ENCODE measurements at places on chromosomes 6 and 20.

- DNase-seq: no peak
These were observed 182.7 kb upstream of the OLIG3 start for GRCh38 chr6:137676888-137677287.

DNA sequence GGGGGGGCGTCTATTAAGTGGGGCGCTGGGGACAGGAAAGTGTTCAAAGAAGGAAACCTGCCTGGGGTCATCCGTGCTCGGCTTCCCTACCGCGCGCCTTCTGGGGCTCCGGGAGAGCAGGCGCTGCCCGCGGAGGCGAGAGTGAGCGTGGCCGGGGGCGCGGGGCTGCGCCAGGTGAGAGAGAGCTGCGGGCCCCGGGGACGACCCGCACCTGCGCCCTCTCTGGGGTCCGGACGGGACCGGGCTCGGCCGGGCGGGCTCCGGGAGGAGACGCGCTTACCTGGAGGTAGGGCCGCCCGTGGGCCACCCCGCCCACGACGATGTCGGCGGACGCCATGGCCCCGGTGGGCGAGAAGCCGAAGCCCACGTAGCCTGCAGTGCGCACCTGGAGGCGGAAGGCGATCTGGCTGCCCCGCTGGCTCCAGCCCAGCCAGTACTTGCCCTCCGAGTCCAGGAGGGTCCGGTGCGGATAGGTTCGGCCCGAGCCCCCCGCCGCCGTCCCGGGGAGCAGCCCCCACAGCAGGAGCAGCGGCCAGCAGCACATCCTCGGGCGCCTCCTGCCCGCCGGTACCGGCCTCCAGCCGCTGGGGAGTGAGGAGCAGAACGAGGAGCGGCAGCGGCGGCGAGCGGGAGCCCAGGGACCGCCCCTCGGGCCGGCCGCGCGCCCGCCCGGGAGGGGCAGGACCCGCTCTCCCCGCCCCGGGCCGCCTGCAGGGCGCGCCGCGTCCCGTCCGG, at the start of gene MOXD1:
TSS of gene MOXD1 (minus strand) at position 593 of the 735 bp plus-strand sequence. CDS start at position 544, 49 bp downstream.
- no peak for DNase-seq

DNA sequence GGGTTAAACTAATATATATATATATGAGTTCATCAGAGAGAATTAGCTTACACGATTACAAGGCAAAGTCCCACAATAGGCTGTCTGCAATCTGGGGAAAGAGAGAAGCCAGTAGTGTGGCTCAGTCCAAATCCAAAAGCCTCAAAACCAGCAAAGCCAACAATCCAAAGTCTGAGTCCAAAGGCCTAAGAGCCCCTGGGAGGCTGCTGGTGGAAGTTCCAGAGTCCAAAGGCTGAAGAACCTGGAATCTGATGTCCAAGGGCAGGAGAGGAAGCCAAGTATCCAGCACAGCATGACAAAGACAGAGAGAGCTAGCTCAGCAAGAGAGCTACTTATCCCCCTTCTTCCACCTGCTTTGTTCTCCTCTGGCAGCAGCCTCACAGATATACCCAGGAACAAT, 274.7 kb upstream of the ID4 start:
- no peak for DNase-seq

- DNase-seq: no peak
These were observed 45.6 kb upstream of the SMLR1 start for GRCh38 chr6:130781557-130781956.

GRCh38 chr6:169654598-169655391, 47.0 kb downstream of the WDR27 start:
- DNase-seq: no peak

DNA sequence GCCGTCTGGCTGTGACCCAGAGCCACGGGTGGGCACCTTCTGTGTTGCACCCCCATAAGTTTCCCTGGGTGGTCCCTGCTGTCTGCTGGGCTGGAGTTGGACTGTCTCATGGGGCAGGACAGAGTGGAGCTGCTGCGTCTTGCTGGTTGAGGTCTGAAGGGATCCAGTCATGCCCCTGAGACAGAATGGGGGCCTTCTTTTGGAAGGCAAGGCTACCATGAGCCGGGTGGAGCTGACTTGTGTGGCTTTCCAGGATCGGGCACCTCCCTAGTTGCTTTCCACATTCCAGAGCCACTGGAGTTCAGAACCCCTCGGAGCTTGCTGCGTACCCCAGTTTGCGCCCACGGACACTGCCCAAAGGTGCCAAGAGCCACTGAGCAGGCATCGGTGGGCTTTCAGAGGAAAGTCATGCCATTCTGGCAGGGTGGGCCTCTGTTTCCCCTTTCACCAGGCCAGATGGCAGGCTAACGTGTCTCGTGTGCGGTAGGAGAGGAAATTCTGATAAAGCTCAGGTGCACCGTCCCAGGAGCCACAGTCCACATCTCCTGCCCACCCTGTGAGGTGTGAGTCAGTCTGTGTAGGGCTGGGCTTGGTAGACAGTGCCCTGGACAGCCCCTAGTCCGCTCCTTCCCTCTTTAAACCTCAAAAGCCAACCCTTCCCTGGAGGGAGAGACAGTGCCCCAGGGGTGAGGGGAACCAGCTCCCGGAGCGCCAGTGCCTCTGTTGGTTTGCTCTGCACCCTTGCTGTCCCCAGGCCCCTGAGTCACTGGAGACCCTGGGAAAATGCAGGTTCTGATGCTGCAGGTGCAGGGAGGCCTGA, 125.3 kb downstream of the SYCP2 start:
- DNase-seq: peak; percentile 74

DNA sequence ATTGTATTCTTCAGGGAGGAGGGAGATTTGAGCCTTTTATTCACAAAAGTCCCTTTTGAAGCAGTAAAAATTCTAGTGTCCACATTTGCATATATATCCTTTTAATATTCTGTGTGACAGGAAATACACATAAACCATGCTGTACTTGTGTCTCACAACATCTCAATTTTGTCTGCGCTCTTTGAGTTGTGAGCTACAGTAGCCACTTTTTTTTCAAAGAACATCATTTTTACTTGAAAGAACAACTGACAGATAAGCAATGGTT, 21.3 kb downstream of the LMBRD1 start:
- no peak for DNase-seq

DNA sequence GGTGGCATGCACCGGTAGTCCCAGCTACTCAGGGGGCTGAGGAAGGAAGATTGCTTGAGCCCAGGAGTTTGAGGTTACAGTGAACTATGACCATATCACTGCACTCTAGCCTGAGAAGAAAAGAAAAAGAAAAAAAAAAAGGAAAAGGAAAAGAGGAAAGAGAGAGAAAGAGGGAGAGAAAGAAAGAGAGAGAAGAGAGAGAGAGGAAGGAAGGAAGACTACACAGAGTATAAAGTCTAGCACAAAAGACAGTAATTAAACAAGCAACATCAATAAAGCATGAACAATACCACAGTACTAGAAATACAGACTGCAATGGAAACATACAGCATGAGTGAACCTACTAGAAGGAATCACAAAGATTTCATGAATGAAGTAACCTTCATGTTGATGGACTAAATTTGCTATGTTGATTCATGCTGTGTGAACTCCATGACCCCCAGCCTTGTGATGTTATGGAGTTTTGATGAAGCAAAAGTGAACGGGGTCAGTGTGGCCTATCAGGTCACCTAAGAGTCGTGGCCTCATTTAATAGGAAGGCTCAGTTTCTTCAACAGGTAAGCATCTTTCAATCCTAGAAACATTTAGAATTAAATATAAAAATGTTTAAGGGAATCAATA, 57.6 kb downstream of the NUDT3 start:
- no peak for DNase-seq

DNA sequence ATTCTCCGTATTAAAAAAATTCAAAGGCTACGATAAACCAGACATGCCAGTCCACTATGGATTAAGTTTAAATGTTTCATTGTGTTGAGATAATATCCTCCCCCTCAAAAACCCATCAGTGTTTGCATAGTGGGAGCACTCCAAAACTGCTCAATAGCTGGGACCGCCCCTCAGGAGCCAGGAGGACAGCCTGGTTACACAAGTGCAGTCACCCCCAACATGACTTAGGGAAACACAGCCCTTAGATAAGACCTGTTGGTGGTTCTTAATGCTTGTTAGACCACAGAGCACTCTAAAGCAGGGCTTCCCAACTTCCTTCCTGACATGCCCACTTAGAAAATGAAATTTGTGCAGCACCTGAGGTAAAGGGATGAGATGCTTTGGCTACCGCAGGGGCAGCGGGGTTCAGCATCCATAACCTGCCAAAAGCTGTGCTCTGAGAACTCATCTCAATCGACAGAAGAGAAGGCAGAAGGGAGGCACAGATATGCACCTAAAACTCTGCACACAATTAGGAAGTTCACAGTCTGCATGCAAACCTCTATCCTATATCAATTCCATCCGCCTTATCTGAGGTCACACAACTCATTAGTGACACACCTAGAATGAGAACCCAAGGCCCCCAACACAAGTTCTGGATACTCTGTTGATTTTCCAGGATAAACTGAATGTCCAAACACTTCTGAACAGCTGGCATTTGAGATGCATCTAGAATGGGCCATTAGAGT, 74.3 kb downstream of the RALGAPA2 start:
- DNase-seq: no peak

DNA sequence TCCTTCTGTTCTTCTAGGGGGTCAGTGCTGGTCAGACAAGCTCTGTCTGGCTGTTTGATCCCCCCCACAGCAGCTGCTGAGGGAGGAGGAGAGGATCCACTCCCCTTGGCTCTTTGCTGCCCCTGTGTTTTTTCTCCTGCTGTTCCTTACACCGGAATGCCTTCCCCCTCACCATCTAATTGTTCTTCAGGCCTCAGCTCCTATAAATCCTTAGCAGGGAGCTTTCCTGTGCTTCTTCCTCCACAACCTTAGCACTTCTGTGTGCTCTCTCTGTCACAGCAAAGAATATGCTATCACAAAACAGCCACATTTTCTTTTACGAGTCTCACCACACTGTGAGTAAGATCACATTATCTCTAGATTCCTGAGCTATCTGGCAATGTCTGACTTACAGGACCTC, 196.6 kb downstream of the OTOR start:
- no peak for DNase-seq

- DNase-seq: no peak
These were observed 143.7 kb upstream of the ATXN1 start for GRCh38 chr6:16904957-16905356.

- no peak for DNase-seq
These were observed 97.5 kb upstream of the KCNG1 start for GRCh38 chr20:51120438-51120837.

- DNase-seq: no peak
These were observed 164.2 kb downstream of the DTNBP1 start for GRCh38 chr6:15498640-15499039.

DNA sequence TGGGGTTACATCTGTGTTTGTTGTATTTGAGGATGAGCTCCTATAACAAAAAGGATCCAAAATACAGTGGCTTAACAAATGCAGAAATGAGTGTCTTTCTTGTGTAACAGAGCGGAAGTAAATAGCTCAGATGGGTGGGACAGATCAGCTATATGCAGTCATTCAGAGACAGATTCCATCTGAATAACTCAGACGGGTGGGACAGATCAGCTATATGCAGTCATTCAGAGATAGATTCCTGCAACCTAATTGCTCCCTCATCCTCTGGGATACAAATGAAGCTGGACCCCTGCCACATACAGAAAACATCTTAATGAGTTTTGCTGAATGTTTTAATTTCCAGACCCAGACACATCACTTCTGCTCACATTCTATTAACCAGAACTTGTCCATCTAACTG, 332.3 kb downstream of the BCKDHB start:
- no peak for DNase-seq

GRCh38 chr6:31903957-31904356, 2.1 kb upstream of the ZBTB12 start:
- no peak for DNase-seq

GRCh38 chr20:59640267-59640666, 35.9 kb downstream of the PHACTR3 start:
- peak; percentile 44 for DNase-seq

DNA sequence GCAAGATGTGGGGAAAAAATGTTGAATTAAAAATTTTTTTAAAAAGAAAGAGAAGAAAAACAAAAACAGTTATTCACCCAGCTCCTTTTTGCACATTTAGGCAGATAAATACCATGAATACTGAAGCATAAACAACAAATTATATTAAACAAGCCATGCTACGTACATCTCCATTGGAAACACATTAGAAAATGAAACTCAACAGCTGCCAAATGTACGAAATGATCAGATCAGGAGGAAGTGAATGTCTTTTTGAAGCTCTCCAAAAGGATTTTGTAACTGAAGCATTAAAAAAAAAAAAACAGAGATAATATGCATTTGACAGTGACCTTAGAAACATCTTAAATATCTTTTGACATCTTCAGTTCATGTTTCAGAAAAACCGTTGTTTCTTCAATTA, 56.7 kb downstream of the CD83 start:
- DNase-seq: no peak

DNA sequence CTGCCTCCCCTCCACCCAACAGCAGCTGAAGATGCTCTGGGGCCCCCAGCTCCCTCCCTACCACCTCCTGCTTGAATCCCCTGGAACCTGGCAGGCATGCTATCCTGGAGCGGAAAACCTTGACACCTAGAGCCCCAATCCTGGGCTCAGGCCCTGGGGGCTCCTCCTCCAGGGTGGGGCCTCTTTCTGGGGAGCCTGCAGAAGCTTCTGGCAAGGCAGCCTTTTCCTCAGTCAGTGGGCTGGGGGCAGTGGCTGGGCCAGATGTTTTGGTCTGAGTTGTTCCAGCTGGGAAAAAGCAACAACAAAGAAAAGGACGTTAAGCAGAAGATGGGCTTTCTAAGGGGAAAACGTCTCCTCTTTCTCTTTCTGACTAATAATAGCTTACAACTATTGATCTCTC, 21.1 kb downstream of the KIAA1755 start:
- DNase-seq: no peak

DNA sequence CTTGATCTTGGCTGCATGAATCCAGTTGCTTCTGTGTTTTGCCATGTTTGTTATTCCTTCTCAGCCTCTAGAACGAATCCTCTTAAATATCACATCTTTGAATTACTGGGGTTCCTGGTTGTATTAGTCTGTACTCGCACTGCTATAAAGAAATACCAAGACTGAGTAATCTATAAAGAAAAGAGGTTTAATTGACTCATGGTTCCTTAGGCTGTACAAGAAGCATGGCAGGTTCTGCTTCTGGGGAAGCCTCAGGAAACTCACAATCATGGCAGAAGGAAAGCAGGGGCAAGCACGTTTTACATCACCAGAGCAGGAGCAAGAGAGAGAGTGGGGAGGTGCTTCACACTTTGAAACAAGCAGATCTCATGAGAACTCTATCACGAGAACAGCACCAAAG, 18.0 kb upstream of the BFSP1 start:
- DNase-seq: no peak

GRCh38 chr6:154751011-154751800, 18.0 kb downstream of the SCAF8 start:
- DNase-seq: no peak

- no peak for DNase-seq
These were observed 102.7 kb downstream of the PTPRK start for GRCh38 chr6:128417698-128418097.

GRCh38 chr20:5090191-5090590, 29.6 kb downstream of the PCNA start:
- DNase-seq: no peak

DNA sequence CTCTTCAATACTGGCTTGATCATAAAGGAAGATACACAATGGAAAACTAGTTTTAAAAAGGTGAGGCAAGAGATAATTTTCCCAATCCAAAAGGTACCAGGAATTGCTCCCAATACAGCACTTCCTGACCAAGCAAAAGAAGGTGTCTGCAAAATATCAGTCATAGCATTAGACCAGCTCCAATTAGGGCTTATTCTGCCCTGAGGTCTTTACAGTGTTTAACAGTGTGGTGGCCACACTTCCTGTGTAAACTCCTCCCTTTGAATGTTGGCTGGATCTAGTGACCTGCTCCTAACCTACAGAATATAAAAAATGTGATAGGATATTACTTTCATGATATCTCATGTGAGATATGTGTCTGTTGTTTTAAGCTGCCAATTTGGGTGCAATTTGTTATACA, 57.1 kb upstream of the BTN3A2 start:
- no peak for DNase-seq

- DNase-seq: no peak
These were observed 75.9 kb downstream of the PREX1 start for GRCh38 chr20:48751871-48752270.
